Activated CD8-positive, alpha-beta memory T cell treated with anti-CD3 and anti-CD28 coated beads for 1 hour (primary cell): ENCODE measurements at places on chromosomes 5 and 9.

DNA sequence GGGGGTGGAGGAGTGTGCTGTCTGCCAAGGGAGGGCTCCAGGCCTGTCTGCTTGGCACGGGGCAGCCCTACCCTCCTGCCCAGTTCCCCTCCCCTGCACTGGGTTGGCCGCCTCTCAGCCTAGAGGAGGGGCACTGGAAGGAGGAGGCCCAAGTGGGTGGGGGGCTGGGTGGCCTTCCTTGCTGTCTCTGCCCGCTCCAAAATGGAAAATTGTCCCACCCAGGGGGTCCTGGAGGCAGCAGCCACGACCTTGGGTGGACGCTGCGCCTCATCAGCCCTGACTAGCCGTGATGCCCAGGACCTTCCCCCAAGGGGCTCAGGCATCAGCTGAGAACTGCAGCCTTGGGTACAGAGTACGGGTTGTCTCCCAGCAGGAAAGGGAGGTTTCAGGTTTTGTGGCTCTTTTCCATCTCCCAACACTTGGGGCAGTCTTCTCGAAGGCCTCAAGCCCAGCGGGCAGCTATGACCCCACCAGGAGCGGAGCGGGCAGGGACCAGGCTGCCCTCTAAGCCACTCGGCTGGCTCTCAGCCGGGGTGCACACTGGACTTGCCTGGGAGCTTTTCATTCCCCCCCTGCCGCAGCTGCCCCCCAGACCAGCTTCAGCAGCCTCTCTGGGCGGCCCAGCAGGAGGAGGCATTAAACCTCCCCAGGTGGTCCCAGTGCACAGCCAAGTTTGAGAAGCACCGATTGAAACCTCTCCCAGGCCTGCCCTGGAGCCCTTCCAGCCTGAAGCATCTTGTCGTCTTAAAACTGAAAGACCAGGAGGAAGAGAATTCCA lies 20.6 kb downstream of the NTNG2 start:
- DNase-seq = no peak

DNA sequence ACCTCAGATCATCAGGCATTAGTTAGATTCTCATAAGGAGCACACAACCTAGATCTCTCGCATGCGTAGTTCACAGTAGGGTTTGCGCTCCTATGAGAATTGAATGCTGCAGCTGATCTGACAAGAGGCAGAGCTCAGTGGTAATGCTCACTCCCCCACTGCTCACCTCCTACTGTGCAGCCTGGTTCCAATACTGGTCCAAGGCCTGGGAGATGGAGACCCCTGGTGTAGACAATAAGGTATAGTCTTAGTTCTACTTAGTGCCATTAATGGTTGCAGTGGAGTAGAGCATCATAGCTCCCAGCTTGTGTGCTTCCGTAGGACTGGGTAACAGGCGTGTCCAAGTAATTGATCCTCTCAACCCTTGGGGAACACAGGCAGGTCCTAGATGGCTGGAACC lies 70.4 kb upstream of the ANKRD55 start:
- DNase-seq = no peak

GRCh38 chr9:2096376-2096970 lies 81.3 kb downstream of the SMARCA2 start:
- DNase-seq = no peak

GRCh38 chr5:65434122-65434521 lies 47.6 kb downstream of the ADAMTS6 start:
- DNase-seq = no peak

GRCh38 chr9:69168709-69169217 lies 5.3 kb upstream of the TJP2 start:
- no peak for DNase-seq

- no peak for DNase-seq
These were observed 267.6 kb downstream of the KCTD16 start for GRCh38 chr5:144438237-144438636.

- no peak for DNase-seq
These were observed 26.1 kb downstream of the TNIP1 start for GRCh38 chr5:151054709-151055108.

- DNase-seq = no peak
These were observed 49.0 kb downstream of the SPTLC1 start for GRCh38 chr9:92066168-92066567.

DNA sequence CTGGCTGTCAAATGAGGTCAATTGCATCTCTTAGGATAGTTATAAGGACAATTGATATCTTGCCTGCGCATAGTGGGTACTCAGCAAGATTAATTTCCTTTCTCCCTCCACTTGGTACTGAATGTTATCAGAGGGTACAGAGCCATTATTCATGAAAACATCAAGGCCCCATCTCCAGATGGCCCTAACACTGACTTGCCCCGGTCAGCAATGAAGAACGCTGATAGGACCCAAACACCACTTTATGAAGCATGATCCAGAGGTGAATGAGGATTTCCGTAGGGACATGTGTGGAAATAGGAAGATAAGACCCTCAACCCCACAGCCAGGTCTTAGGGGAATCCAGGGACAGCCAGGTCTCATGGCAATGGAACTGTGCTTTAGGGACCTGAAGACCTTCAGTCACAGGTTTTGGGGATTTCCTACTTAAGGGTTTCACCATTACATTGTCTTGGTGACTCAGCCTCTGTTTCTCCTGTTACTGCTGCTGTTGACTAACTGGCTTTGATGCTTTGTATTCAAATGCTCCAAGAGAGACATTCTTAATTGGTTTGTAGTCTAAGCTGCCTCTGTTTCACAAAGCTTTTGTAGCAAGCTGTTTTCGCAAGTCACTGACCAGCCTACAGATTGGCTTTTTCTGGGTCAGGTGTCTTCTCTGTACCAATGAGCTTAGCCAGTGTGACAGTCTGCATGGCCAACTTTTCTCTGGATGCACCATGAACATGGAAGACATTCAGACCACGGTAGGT lies 35.3 kb upstream of the IQGAP2 start:
- no peak for DNase-seq

- no peak for DNase-seq
These were observed 414.0 kb upstream of the IRX1 start for GRCh38 chr5:3181671-3182070.

GRCh38 chr5:20028506-20028905 lies 40.5 kb upstream of the CDH18 start:
- DNase-seq = no peak

- DNase-seq = no peak
These were observed 78.7 kb upstream of the UNC5A start for GRCh38 chr5:176731506-176732160.

DNA sequence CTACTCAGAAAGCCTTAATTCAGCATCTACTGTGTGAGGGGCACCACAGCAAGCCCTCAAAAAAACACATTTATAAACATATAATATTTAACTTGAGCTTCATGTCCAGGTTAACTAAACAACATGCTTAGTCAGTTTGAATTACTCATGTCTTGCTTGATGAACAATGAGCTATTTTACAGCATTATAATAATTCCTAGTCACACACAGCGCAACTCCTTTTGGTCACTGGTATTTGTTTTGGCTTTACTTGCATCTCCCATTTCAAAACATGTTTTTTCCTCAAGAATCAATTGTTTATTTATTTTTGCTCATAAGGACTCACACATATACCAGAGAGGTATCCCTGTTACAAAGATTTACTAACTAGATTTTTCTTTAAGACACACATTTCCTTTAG lies 616.7 kb upstream of the DAB2 start:
- no peak for DNase-seq

DNA sequence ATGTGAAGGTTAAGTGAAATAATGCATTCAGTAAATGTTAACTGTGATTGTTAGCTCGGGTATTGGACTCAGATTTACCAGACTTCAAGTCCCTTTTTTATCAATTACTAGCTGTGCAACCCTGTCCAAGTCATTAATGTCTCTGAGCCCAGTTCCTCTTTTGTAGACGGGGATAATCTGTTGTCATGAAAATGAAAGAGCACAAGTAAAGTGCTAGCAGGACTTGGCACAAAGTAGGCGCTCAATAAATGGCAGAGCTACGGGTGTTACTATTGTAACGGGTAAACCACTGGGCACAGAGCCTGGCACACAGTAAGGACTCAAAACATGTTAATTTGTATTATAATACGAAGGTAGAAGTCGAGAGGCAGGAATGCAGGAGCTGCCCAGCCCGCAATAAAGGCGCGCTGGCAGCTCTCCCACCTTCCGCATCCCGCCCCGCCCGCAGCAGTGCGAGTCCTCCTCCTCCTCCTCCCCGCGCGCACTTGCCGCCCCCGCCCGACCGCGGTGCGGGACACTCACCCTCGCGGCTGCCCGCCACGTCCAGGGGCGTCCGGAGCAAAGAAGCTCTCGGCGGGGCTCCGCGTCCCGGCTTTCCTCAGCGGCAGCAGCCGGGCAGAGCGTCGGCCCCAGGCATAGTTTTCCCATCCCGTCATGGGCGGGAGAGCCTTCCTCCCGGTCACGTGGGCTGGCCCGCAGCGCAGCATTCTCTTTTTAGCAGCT lies at the start of gene C1QTNF2:
C1QTNF2 (minus strand) TSS at position 637 of the 723 bp plus-strand sequence. CDS start 15,615 bp downstream, outside the sequence.
- no peak for DNase-seq

- no peak for DNase-seq
These were observed 8.1 kb downstream of the ARL15 start for GRCh38 chr5:54302267-54302687.

DNA sequence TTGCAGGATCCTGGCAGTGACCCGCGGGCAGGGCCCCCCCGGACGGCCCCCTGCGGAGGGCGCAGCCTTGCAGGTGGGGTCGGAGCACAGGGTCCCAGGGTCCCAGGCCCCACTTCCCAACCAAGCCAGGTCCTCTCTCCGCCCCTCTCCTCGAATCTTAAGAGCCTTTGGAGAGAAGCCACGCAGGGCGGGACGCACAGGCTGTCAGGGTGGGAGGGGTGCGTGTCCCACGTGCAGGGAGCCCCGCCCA lies 18.4 kb upstream of the EGFL7 start:
- DNase-seq = no peak

- no peak for DNase-seq
These were observed 109.8 kb upstream of the ST8SIA4 start for GRCh38 chr5:101012880-101013279.

- no peak for DNase-seq
These were observed 15.9 kb downstream of the PCDHAC2 start for GRCh38 chr5:140982083-140982716.

DNA sequence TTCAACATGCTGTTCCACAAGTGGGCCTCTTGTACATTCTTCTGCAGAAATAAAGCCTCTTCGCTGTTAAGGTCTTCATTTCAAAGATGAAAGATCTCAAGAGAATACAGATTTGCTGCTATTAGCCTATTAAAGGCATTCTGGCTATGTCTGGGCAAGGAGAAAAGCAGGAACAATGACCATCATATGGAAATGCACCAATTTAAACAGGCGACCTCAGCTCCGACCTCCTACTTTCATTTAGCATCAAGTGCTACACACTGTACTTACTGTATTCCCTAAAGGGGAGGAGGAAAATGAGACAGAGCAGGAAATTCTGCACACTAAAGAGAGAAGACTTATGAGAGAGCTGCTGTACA lies 64.8 kb downstream of the HABP4 start:
- no peak for DNase-seq

GRCh38 chr9:94933511-94933828 lies 207.0 kb downstream of the AOPEP start:
- no peak for DNase-seq

DNA sequence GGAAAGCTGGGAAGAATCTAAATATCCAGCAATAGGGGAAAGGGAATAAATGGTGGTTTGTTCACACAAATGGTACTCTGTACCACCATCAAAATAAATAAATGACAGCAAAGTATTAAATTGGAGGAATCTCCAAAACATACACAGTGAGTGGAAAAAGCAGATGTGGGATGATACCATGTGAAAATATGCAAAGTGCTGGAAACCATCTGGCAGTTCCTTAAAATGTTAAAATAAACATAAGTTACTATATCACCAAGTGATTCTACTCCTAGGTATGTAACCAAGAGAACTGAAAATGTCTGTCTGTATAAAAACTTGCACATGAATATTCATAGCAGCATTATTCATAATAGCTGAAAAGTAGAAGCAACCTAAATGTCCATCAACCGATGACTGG lies 41.9 kb upstream of the TEX48 start:
- DNase-seq = no peak

- DNase-seq = no peak
These were observed 118.2 kb downstream of the KLHL3 start for GRCh38 chr5:137617528-137618205.

DNA sequence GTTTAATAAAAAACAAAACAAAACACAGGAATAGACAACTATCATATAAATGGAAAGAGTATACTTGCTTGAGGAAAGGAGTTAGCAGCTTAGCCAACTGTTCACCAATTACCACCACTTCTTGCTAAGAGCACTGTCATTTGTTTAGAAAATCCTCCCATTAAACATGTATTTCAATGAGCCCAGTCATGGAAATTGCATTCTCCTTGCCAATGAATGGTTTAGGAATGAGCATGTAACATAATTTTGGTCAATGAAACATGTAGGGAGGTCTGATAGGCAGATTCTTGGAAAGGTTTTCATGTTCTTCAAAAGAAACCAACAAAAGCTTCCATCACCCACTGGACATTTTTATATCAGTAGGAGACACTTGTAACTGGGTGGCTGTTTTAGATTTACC lies 502.8 kb upstream of the PAPPA start:
- DNase-seq = no peak

DNA sequence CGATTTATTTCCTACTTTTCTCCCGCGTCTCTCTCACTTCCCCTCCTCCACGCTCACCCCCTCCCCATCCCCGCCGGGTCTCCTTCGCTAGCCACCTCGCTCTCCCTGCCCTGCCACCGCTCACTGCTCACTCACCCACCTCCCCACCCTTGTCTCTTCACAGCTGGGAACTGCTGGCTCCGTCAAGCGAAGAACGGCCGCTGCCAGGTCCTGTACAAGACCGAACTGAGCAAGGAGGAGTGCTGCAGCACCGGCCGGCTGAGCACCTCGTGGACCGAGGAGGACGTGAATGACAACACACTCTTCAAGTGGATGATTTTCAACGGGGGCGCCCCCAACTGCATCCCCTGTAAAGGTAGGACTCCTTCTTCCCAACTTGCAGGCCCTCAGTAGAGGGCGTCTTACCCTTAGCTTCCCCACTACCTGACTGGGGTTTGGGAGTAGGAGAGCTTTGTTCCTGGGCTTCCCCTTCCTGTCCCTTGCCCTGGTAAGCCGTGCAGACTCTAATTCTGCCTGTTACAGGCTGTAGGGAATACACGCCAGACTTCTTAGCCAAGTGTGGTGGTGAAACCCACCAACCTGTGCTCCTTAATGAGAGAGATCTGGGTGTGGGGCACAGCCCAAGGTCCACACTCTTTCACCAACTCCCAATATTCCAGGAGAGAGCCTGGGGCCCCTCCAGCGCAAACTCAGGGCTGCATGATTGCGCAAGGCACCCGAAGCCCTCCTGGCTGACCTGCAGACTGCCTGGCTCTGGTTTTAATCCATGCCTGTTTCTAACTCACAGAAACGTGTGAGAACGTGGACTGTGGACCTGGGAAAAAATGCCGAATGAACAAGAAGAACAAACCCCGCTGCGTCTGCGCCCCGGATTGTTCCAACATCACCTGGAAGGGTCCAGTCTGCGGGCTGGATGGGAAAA lies 2.5 kb downstream of the FST start:
- DNase-seq = no peak
